ENCODE measurements at places on chromosomes 7 and 10. TPM values are rescaled to one million over a fixed set of nuclear protein-coding genes. Genes with fewer than 3 reads are reported as not detected.

GRCh38 chr7:75905785-75906604, 9.0 kb upstream of the POR start:
- no peaks in the 10 kb centered on the region for H3K4me1 ChIP-seq
- DNase-seq, result peak; percentile 10
- H3K27ac ChIP-seq, result no peak overlapping the region
- H3K36me3 ChIP-seq, result no peaks in the 10 kb centered on the region

- peaks cover 50% of the 10 kb centered on the region for H3K36me3 ChIP-seq
- no peak for DNase-seq
- no peak overlapping the region for H3K27ac ChIP-seq
- no peak overlapping the region for H3K4me3 ChIP-seq
- peaks cover 3% of the 10 kb centered on the region for H3K4me1 ChIP-seq
- H3K27me3 ChIP-seq, result no peaks in the 10 kb centered on the region
Measured at GRCh38 chr10:87798082-87798481, 19.9 kb downstream of the ATAD1 start.

GRCh38 chr10:19811540-19811939, 4.7 kb upstream of the PLXDC2 start:
- no peaks in the 10 kb centered on the region for H3K27me3 ChIP-seq
- H3K27ac ChIP-seq, result no peak overlapping the region
- H3K4me3 ChIP-seq, result no peak overlapping the region
- peaks cover 2% of the 10 kb centered on the region for H3K4me1 ChIP-seq

The MKLN1 gene
- 66.3 TPM for total RNA-seq

The FFAR4 gene
- total RNA-seq, result not detected

GRCh38 chr10:6386346-6386745, 183.6 kb downstream of the PFKFB3 start:
- no peak overlapping the region for H3K27ac ChIP-seq
- DNase-seq, result no peak
- H3K4me1 ChIP-seq, result no peaks in the 10 kb centered on the region
- no peak overlapping the region for H3K4me3 ChIP-seq
- H3K36me3 ChIP-seq, result peaks cover 10% of the 10 kb centered on the region
- H3K27me3 ChIP-seq, result peaks cover 4% of the 10 kb centered on the region

DNA sequence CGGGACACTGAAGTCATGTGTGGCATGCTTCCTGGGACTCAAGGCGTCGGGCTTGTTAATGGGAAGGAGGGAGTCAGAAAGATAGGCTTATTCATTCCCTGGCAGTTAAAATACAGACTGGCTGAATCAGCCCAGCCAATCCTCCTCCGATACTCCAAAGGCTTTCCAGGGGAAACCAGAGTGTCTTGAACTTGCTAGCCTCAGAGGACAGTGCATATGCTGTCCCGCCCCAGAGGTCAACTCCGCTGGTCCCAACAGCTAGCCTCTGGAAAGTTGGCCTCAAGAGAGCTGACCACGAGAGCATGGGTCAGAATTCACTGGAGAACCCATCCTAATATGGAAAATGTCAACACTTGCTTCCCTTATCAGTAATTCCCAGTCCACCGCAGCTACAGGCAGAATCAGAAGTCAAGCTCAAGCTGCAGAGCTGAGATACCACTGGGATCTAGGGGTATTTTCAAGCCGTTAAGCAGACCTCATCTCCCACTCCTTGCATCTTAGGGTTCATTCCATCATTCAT, 43.0 kb downstream of the ELMO1 start:
- H3K27me3 ChIP-seq, result peaks cover under 1% of the 10 kb centered on the region
- H3K36me3 ChIP-seq, result peaks cover 15% of the 10 kb centered on the region
- no peak for DNase-seq
- H3K4me1 ChIP-seq, result peaks cover 72% of the 10 kb centered on the region
- peak overlapping the region; percentile 64 for H3K27ac ChIP-seq

- peaks cover 44% of the 10 kb centered on the region for H3K4me1 ChIP-seq
- no peak overlapping the region for H3K4me3 ChIP-seq
- peaks cover 3% of the 10 kb centered on the region for H3K27me3 ChIP-seq
- no peak overlapping the region for H3K27ac ChIP-seq
- DNase-seq, result no peak
Measured at GRCh38 chr7:133851411-133851810, 275.7 kb upstream of the LRGUK start.

The PRPS1L1 gene
- not detected for total RNA-seq

The AKR1C2 gene
- total RNA-seq, result not detected

The GPR37 gene
- 7.1 TPM for total RNA-seq

- no peak overlapping the region for H3K4me3 ChIP-seq
- no peaks in the 10 kb centered on the region for H3K36me3 ChIP-seq
- H3K27me3 ChIP-seq, result peaks cover 1% of the 10 kb centered on the region
- no peaks in the 10 kb centered on the region for H3K4me1 ChIP-seq
- no peak for DNase-seq
Measured at GRCh38 chr10:76492678-76493472, 1061.5 kb downstream of the LRMDA start.

The LIPN gene
- total RNA-seq, result not detected

All from endothelial cell (in vitro differentiated cells).